Activated gamma-delta T cell treated with anti-CD3 and anti-CD28 coated beads, Interleukin-2, amount 50 U/mL, for 16 hours (primary cell): ENCODE measurements at places on chromosomes 3 and 15.

DNA sequence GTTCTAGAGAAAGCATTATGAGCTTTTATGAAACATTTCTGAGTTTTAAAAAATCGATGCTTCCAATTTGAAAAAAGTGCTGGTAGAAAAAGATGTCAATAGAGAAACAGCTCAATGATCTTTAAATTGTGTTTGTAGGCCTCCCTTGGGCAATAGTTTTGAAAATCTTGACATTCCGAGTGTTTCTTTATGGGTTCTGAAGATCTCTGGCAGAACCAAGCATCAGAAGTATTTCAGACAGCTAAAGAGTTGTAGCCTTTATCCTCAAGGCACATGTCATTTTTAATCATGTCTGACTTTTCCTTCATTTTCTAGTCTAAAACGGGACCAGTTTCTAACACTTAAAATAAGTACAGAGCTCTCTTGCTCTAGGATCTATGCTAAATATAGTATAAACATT lies 188.1 kb upstream of the CBLB start:
- DNase-seq, result no peak

- DNase-seq, result no peak
Measured at GRCh38 chr3:133827684-133828083, 22.1 kb downstream of the SRPRB start.

- DNase-seq, result no peak
Measured at GRCh38 chr15:39198044-39199000, 382.6 kb upstream of the THBS1 start.

- no peak for DNase-seq
Measured at GRCh38 chr3:183298701-183299153, 45.7 kb downstream of the B3GNT5 start.

DNA sequence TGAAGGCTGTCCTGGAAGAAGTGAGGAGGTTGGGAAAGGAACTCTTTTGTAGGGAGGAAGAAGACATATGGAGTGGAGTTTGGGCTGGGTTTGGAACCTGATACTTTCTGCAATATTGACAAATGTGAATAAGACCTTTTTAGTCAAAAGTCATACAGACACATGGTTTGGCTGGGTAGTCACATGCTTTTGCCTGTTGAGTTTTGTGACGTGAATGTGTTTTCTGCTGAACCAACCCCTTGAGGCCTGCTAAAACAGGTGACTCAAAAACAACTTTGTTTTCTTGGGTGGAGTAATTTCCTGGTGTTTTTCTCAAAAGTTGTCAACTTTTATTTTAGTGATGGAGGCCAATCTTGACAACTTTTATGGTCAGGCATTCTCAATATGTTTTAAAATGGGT lies 39.4 kb upstream of the CCR4 start:
- no peak for DNase-seq

- DNase-seq, result no peak
Measured at GRCh38 chr3:192914848-192915247, 2.8 kb downstream of the MB21D2 start.

DNA sequence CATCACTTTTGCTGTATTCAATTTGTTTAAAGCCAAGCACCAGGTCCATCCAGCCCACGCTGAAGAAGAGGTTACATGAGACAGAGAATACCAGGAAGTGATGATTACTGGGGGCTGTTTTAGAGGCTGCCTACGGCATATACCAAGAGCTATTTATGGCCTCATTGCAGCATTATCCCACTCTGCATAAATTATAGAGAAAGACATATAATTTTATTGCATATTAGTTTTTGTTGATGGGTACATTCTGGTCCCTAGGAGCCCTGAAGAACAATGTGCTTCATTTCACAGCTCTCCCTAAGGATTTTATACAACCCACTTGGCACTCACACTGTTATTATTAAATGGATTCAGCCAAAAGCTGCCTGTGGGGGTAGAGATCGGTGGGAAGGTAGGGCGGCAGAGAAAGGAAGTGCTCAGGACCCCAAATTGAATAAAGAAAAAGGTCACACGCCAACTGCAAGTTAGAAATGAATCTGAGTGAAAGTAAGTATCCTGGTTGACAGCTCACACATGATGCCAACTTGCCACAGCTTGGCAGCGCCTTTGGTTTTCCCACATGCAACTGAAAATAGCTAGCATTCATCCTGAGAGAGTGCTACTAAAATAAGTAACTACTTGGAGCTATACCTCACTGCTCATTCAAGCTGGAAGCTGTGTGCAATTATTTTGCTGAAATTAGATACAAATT lies 73.7 kb downstream of the CCNL1 start:
- no peak for DNase-seq
